ENCODE measurements at places on chromosomes 12 and 14.
A peak's percentile ranks its signal among the peaks of the same experiment; 100 is the strongest.

DNA sequence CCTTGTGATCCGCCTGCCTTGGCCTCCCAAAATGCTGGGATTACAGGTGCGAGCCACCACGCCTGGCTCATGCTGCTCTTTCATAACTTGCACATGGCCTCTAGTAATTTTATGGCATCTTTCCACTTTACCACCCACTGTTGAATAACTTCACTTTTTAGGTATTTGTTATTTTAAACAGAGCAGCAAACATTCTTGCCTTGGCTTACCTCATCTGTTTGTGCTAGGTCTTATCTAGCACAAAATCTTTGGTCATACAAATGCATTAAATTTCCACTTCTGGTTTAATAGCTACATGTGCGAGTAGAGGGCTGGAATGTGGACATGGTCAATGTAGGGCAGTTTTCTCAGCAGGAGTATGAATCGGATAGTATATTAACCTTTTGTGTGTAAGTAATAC lies 38.8 kb upstream of the ATF7IP start:
- no peak for DNase-seq

DNA sequence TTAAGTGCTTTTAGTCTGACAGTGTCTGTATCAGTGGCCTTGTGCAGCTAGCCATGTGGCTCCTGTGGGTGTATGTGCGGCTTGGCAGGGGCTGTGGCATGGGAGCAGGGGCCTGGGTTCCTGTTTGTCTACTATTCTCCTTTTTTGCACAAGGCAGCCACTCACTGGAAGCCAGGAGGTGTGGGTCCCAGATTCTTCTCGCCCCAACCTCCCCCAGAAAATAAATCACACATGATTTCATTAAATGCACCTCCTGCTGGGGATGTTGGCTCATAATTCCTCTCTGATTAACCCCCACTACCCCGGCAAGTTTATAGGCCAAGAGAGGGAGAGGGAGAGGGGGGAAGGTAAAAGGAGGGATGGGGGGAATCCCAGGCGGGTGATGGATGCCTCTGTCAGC lies 17.6 kb downstream of the CALCOCO1 start:
- DNase-seq, result no peak

DNA sequence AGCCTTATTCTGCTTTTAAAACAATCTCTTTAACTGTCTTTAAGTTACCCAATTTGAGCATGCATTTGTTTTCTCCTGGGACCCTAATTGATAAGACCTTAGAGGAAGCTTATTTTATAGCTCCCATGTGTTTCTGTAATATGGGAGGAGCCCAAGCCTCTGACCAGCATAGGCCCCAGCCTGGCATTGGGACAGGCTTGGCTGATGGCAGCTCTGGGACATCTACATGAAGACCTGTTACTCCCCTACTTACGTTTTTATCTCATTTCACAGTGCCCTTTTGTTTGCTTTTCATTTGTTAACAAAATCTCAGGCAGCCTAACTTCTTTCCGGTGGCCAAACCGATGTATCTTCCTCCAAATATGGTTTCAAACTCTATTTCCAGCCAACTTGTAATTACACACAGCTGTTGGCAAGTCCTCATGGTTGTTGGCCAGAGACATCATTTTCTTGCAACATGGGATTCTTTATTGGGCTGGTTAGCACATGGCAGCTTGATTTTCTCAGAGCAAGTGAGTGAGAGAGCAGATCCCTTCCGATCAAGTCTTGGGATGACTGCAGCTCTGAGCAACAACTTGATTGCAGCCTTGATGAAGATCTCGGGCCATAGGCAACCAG lies 1117.5 kb downstream of the AACS start:
- no peak for DNase-seq

GRCh38 chr14:75427482-75428229 lies at the start of gene JDP2:
Gene JDP2 (plus strand): TSS chr14:75428022. CDS start chr14:75437921, 9,899 bp downstream.
- peak; percentile 84 for DNase-seq

GRCh38 chr12:12725956-12726554 lies 8.9 kb downstream of the CDKN1B start:
- DNase-seq, result no peak

All from inflammatory macrophage treated with lipopolysaccharide for 4 hours (primary cell).